ENCODE measurements at places on chromosomes 13 and 19.
A peak's percentile ranks its signal among the peaks of the same experiment; 100 is the strongest.

GRCh38 chr13:93416736-93417355, 190.2 kb downstream of the GPC6 start:
- DNase-seq = no peak

DNA sequence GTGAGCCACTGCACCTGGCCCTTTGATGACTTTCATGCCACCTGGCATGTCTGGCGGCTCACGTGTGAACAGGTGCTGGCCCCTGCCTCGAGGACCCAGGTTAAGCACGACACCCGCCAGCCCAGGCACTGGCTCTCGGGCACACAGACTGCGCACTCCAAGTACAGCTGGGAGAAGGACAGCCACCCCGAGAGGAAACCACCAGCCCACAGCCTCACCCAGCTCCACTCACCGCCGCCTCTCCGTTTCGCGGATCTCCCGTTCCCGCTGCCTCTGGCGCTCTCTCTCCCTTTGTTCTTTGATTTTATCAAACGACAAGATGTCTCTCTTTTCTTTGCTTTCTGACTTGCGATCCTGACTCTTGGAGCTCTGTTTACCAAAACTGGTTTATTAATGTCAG, 27.4 kb upstream of the TINCR start:
- DNase-seq = no peak

GRCh38 chr19:55166530-55167268, at the start of gene DNAAF3:
DNAAF3 (minus strand) TSS chr19:55166613; CDS start chr19:55166413, 200 bp downstream.
- DNase-seq = peak; percentile 97

DNA sequence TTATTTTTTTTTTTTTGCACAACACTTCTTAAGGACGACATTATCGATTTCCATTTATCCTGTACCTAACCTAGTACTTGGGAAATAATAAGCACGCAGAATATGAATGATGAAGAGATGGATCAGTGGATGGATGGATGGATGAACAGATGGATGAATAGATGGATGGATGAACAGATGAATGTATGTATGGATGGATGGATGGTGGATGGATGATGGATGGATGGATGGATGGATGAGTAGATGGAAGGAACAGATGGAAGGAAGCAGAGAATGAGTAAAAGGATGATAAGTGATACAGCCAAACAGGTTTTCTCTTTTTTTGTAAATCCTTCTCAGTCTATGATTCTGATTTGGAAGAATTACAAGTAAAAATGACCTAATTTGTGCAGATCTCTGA, 166.9 kb downstream of the COL4A1 start:
- no peak for DNase-seq

DNA sequence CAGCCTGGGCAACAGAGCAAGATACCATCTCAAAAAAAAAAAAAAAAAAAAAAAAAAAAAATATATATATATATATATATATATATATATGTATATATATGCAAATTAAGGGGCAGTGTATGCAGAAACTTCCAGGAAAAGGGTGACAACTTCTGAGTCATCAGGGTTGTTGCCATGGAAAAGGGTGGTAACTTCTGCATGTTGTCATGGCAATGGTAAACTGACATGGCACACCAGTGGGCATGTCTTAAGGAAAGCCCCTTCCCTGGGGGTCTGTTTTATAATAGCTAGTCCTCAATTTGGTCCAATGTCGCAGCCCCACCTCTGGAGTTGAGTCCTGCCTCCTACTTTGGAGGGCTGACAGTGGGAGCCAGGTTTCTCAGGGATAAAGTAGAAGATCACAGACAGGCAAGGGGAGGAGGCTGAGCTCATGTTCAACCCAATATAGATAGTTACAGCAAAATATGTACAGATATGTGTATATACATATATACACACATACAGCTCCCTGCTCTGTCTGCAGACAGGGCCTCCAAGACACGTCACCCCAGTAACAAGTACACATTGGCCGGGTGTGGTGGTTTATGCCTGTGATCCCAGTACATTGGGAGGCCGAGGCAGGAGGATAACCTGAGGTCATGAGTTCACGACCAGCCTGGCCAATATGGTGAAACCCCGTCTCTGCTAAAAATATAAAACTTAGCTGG, 7.2 kb upstream of the FCHO1 start:
- DNase-seq = no peak

All from SJSA1 (cell line).